Endothelial cell (in vitro differentiated cells): ENCODE measurements at places on chromosomes 5 and 9.

DNA sequence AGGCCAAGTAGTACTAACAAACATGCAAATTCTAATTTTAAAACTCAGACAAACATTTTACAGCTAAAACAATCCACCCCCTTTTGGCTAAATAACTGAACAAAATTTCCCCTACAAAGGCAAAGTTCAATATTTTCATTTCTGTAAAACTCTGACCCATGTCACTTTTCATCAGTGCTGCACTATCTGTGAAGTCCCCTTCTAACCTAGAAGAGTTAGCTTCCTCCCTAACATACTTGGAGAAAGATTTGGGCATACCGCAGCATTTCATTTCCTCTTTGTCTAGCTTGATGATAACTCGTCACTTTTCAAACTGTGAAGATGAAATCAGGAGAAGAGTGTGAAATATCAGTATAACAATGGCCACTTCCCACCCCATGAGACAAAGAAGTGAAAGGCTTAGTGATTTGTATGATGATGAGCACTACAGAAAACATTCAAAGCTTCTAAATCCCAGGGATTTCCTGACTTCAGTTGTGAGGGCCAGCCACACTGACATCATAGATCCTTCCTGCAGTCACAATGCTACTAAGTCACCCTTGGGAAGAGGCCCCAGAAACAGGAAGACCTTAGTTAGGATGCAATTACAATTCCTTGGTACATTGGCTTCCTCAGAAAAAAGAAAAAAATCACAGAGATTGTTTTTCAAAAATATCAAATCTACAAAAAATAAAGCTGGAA is at the start of gene FAM81B:
Gene FAM81B (plus strand): TSS at position 555 of the 681 bp plus-strand sequence. CDS start 24 bp downstream, at position 579.
- DNase-seq: no peak

DNA sequence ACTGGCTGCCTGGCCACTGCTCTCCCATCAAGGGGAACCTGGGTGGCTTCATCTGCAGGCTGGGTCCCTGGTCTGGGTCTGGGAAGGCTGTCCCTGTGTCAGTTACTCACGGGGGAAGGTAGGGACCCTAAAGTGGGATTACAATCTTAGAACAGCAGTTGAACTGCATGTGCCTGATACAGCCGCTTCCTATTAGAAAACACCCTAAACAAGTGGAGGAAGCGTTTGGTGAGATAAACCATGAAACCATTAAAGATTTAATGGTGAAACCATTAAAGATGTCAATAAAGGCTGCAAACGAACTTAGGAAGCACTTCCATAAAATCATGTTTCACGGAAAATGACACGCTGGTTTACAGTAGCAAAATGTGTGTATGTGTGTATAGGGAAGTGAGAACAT is 2.5 kb upstream of the GFI1B start:
- no peak for DNase-seq

DNA sequence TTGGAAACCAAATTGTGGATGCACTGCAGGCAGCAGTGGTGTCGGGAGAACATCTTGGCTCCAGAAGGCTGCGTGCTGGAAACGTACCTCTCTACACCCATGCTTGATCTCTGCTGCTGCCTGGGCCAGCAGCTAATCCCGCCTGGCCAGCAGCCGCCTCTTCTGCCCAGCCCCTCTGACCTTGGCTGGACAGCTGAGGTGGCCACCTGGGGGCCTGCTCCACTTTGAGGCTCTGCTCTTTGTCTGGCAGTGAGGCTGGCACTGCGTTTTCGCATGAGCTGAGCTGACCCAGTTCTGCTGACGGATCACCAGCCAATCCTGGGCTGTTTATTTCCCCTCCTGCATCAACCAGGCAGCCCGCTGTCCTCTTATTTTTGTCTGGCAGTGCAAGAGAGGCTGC is 154.9 kb downstream of the TENT4A start:
- no peak for DNase-seq

GRCh38 chr9:101977614-101978210 is 239.3 kb upstream of the GRIN3A start:
- no peak for DNase-seq

GRCh38 chr5:80318212-80318611 is 1.6 kb upstream of the SPZ1 start:
- no peak for DNase-seq

- DNase-seq: no peak
Measured at GRCh38 chr5:15492545-15492944, 7.4 kb upstream of the FBXL7 start.

- no peak for DNase-seq
Measured at GRCh38 chr5:109550077-109550476, 139.7 kb upstream of the MAN2A1 start.

GRCh38 chr5:156036640-156037039 is 290.3 kb upstream of the SGCD start:
- no peak for DNase-seq

DNA sequence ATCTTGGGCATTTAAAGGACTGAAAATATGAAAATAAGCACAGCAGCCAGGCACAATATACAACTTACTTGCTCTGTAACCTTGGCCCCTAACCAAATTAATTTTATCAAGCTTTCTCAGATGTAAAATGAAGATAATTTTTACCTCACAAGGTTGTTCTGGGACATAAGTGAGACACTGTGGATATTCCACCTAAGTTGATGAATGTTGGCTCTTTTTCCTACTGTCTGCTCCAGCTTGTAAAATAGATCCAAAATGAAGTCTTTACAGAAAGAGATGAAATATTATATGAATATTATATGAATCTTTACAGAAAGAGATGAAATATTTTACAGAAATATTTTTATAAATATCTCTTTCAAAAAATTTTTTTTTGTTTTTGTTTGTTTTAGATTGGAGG is 270.1 kb downstream of the DNAH5 start:
- DNase-seq: no peak

- DNase-seq: no peak
Measured at GRCh38 chr9:124708633-124709291, 62.3 kb downstream of the NR6A1 start.

DNA sequence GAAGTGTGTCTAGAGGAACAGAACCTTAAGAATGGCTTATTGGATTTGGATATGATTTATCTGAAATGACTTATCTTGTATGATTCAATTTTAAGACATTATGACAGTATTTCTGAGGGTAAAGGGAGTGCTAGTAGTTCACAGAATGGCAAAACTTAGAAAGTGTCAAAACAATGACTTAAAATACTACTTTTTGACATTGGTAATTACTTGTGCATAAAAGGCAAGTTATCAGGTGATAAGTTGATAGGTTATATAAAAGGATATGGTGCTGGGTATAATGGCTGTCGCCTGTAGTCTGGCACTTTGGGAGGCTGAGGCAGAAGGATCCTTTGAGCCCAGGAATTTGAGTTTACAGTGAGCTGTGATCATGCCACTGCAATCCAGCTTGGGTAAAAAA is 494.4 kb downstream of the CDH9 start:
- no peak for DNase-seq

GRCh38 chr5:90480699-90481098 is 6.0 kb downstream of the POLR3G start:
- no peak for DNase-seq

GRCh38 chr5:68681929-68682328 is 411.9 kb upstream of the SLC30A5 start:
- DNase-seq: no peak

DNA sequence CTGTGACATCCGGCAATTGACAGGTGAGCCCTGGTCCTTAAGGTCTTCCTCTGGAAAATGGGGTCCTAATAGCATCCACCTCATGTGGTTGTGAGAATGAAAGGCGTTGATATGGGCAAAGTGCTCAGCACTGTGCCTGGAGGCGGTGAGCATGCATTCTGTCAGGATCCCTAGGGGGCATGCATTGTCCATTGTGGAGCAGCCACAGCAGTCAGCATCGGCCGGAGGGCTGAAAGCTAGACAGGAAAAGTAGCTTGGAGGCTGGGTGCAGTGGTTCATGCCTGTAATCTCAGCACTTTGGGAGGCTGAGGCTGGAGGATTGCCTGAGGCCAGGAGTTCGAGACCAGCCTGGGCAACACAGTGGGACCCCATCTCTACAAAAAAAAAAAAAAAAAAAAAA is 122.2 kb downstream of the LHX2 start:
- DNase-seq: peak; percentile 53

DNA sequence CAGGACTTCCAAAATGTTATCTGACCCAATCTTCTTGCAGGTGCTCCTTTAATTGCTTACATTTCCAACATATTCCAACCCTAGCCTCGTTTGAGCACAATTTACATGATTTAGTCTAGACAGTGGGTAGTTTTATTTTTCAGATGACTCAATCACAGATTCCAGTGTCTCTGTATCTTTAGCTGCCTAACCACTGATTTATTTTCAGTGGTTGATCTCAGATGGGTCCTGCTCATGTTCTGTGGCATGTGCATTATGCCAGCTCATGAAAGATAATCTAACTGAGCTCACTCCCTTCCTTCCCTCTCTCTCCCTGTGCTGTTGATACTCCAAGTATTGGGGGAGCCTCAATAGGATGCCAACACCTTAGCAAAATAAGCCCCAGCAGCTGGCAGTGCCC is 106.1 kb upstream of the ICE1 start:
- DNase-seq: no peak

DNA sequence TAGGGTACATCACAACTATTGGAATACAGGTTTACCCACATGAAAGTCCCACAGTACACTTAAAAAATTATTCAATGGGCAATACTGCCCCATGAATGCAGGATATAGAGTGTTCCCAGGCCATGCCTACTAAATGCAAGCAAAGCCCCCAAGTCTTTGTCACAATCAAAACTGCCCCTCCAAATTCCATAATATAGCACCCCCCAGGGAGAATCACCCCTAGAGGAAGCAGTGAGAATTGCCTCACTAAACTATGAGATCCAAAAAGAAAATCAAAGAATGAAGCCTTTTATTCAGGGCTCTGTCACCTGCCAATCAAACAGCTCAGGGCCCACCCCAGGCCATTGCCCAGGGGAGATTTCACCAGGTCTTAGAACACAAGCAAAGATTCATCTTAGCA is 90.8 kb downstream of the ATPSCKMT start:
- DNase-seq: no peak

DNA sequence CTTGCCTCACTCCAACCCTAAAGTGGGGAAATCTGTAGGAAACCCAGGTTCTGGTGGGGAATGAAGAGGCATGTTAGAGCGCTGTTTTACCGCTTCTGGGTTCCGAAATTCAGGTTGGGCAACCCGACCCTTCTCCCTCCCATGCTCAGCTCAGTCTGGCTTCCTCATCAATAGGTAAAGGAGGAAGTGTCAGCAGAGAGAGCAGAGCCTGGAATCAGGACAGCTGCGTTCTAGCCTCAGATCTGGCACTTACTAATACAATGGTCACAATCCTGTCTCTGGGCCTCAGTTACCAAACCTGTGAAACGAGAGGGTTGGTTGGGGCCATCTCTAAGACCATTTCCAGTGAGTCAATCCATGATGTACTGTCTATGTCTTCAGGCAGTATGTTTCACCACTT is 16.2 kb upstream of the TNIP1 start:
- no peak for DNase-seq

- no peak for DNase-seq
Measured at GRCh38 chr5:112234000-112234399, 185.1 kb downstream of the EPB41L4A start.

- no peak for DNase-seq
Measured at GRCh38 chr5:149550268-149550583, 1.0 kb downstream of the CSNK1A1 start.

DNA sequence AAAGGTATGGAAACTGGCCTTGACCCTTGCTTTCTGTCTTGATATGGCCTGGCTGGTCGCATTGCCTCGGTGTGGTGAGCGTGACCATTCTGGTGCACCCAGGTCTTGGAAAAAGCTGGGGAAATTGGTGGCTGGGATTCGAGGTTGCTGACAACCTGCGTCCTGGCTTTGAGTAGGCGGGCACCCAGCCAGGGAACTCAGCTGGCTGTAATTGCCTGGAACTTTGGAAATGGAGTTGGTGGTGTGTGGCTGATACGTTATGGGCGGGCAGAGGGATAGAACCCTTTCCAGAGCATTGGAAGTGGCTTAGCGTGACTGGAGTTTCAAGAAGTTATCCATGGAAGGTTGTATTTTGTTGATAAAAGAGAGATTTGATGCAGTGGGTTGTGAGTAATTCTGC is 35.2 kb downstream of the KCNMB1 start:
- no peak for DNase-seq

- no peak for DNase-seq
Measured at GRCh38 chr9:124216474-124217176, 41.1 kb upstream of the NEK6 start.
